CD4-positive, alpha-beta T cell treated with Interferon gamma for 1 hour (primary cell): ENCODE measurements at places on chromosomes 3 and 15.

GRCh38 chr3:117439812-117440211, 730.2 kb downstream of the TUSC7 start:
- DNase-seq, result no peak

DNA sequence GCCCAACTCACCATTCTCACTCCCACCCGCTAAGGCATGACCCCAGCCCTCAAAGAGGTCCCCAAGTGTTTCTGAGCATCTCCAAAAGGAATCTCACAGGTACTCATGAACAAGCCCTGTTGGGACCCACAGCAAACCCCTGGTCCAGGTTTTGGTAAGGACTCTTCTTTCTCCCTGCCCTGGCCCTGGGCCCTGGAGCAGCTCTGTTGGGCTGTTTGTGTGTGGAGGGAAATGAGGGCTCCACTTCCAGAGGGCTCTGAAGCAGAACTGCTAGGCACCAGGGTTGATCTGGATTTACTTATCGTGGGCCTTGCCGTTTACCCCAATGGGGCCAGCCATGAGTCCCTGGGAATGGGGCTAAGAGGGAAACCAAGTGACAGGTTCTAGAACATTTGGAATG, 92.9 kb downstream of the TLE3 start:
- DNase-seq, result no peak

GRCh38 chr15:71683411-71684274, 126.7 kb upstream of the NR2E3 start:
- no peak for DNase-seq

- DNase-seq, result no peak
Observed at GRCh38 chr3:12782172-12782815, 14.2 kb upstream of the CAND2 start.

DNA sequence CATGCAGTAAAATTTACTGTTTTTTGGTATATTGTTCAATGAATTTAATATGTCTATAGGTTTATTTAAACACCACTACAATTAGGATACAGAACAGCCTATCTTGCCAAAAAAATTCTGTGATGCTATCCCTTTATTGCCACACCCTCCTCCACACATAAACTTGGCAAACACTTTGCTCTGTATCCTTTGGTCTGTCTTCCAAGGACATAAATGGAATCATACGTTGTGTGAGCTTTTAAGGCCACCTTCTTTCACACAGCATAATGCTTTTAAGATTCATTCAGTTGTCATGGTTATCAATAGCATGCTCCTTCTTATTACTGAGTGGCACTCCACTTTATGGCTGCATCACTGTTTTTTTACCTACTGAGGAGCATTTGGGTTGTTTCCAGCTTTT, 71.5 kb downstream of the CERS3 start:
- no peak for DNase-seq

- DNase-seq, result no peak
Observed at GRCh38 chr3:126438186-126438585, 37.5 kb downstream of the ZXDC start.

GRCh38 chr15:90143166-90143655, 40.9 kb upstream of the IDH2 start:
- peak; percentile 65 for DNase-seq

GRCh38 chr3:173371848-173372487, 25.6 kb upstream of the NLGN1 start:
- no peak for DNase-seq

- no peak for DNase-seq
Observed at GRCh38 chr3:16203031-16203430, 28.6 kb downstream of the GALNT15 start.

- no peak for DNase-seq
Observed at GRCh38 chr3:136990826-136991225, 33.0 kb downstream of the IL20RB start.

DNA sequence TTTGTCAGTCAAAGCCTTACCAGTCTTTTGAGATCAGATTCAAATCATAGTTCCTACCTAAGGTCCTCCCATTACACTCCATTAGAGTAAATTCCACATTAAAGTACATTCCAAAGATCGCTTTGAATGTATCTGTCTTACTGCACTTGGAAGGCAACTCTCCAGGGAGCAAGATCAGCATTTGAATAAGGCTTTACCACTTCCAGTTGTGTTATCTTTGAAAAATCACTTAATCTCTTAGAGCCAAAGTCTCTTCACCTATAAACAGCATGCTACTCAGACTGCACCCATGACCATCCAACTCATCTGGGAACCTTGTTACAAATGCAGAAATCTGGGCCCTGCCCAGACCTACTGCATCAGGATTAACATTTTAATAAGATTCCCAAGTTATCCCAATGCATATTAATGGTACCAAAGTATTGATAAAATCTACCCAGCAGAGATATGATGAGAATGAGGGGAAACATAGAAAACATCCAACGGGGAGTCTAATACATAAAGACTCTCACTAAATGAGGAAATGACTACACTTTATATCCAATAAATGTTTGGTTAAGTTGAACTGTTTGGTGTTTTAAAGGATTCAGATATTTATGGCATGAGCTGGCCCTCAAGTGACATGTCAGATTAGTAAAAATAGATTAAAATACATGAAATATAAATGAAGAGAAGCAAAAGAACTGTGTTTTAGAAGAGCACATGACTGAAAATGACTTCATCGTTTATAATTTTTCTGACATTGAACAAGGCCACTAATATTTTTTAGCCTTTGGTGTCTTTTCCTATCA, 75.9 kb downstream of the TNIK start:
- no peak for DNase-seq

GRCh38 chr15:58146749-58147148, 8.6 kb downstream of the AQP9 start:
- peak; percentile 50 for DNase-seq

GRCh38 chr15:27673766-27674445, 425.2 kb downstream of the OCA2 start:
- DNase-seq, result no peak

DNA sequence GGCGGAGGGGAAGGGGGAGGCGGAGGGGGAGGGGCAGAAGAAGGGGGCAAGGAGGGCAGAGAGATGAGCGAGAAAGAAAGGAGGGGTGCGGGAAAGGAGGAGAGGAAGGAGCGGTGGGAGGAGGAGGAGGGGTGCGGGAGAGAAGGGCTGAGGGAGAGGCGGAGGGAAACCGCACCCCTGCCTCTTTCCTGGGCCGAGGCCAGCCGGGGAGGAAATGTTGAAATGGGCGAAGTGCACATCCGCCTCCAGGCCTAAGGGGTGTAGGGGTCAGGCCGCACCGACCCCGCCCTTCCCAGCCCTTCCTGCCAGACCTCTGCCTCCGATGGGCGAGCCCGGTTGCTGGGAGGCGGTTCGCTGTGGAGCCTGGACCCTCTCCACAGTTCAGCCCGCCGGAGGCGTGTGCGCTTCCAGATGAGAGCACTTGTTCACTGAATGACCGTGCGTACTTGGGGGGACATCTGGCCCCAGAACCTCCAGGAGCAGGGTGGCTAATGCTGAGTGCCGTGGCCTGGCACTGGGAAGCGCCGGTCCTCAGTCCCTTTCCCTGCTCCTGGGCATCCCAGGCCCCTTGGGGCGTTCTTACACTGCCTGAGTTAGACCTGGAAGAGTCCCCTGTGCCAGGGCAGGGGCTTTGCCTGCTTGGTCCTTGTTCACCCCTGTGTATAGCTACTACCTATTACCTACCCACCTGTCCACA, 110.3 kb upstream of the KLF13 start:
- DNase-seq, result peak; percentile 75

GRCh38 chr3:176872771-176873209, 324.5 kb downstream of the TBL1XR1 start:
- DNase-seq, result peak; percentile 22

GRCh38 chr3:135970506-135971116, 5.1 kb downstream of the PPP2R3A start:
- DNase-seq, result no peak

GRCh38 chr15:69375151-69375790, 38.9 kb upstream of the KIF23 start:
- no peak for DNase-seq

- DNase-seq, result no peak
Observed at GRCh38 chr3:160435095-160435494, 14.5 kb downstream of the TRIM59 start.

DNA sequence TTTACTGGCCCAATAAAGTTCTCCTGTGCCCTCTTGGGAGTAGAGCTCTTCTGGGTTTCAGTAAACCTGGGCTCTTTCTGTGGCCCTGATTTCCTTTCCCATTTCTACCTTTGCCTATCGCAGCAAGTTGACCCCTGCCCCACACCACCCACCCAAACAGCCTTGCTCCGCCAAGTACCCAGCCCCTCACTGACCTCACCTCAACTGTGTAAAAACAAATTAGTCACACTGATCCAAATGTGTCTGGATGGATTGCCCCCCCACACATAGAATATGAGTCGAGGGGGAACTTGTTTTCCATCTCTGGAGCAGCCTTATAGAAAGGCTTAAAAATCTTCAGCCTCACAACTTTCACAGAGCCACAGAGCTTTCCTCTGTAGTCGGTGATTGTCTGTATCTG, 28.6 kb upstream of the VEPH1 start:
- no peak for DNase-seq

DNA sequence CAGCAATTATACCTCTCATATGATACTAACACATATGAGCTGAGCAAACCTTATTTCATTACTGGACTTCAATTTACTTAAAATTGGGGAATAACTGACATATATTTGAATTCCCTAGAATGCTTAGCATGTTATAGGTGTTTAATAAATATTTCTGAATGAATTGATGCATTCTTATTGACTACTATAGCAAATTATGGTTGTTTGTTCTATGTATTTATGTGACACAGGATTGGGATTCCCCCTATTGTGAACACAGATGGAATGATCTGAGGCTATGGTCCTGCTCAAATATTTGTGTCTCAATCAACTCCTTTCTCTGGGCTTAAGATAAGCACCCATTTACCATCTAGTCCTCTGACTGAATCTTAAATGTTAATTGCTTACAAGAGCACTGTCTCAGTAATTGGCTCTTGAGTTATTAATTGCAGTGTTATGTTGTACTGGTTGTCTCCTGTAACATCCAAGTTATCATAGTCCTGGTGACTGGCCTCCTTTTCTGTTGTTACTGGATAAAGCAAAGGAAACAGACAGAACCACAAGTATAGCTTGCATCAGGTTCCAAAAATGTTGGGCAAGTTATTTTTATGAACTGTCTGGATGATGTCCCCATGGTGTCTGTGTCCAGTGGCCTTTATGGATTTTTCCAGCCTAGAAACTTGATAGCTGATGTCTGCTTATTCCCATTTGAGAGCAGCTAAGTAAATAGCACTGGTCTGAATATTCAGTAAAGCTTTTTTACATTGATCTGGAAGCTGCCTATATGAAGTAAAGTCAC, 2.3 kb upstream of the UACA start:
- no peak for DNase-seq

DNA sequence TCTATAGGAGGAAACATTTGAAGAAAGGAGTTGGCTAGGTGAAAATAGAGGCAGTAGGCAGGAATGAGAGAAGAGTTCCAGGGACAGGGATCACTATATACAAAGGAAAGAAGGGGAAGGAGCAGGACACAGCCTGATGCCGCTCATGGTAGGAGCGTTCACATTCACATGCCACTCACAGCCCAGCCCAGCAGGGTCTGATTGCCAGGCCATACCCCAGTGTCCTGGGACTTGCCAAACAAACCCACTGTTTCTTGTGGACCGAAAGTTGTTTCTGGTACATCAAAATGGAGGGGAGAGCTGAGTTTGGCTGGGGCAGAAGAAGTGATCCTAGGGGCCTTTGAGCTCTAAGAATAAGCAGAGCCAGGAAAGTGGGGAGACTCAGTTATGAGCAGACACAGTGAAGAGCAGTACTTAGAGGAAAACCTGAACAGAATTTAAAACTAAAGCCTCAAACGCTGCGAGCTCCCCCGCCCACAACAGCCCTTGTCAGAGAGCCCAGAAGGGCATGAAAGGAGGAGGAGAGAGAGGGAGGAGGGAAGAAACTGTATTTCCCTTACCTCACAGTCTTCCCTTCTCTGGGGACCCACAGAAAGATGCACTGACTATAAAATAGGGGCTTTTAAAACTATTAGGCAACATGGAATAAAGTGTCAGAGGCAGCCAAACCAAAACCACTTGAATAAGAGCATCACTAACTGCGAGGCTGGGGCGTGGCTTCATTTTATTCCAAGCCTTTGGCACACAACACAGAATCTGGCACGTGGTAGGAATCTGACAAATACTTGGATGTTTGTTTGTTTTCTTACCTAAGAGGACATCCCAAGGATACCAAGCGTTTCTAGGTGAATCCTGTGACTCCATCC, 129.0 kb downstream of the RPL22L1 start:
- DNase-seq, result no peak

DNA sequence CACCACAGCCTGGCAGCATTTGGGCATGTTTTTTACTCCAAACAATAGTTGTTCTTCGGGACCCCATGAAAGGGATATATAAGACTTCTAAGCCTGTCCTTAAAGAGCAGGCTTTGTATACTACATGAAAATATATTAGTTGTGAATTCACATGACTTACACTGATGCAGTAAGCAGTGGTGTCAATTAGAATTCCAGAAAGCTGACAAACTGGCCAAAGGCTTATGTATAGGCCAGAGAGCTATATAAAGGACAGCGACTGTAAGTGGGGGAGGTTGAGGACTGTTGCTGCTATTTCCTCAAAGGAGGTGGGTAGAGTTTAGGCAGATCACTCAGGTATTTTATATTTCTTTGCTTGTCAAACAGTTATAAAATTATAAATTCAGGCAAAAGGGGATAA, 24.8 kb downstream of the KPNA4 start:
- no peak for DNase-seq
